ENCODE measurements at places on chromosomes 2 and 18.

GRCh38 chr18:61222206-61222605 is 111.0 kb upstream of the CDH20 start:
- no peak for DNase-seq

- peak; percentile 3 for DNase-seq
These were observed at the start of gene FSIP2 for GRCh38 chr2:185738679-185739472. Gene FSIP2, plus strand, starts transcription at chr2:185738804. Its CDS starts 91 bp downstream, at chr2:185738895.

GRCh38 chr2:68185541-68186164 is 28.0 kb downstream of the PNO1 start:
- DNase-seq, result peak; percentile 70

- DNase-seq, result no peak
These were observed 24.4 kb downstream of the RPL37A start for GRCh38 chr2:216522892-216523502.

DNA sequence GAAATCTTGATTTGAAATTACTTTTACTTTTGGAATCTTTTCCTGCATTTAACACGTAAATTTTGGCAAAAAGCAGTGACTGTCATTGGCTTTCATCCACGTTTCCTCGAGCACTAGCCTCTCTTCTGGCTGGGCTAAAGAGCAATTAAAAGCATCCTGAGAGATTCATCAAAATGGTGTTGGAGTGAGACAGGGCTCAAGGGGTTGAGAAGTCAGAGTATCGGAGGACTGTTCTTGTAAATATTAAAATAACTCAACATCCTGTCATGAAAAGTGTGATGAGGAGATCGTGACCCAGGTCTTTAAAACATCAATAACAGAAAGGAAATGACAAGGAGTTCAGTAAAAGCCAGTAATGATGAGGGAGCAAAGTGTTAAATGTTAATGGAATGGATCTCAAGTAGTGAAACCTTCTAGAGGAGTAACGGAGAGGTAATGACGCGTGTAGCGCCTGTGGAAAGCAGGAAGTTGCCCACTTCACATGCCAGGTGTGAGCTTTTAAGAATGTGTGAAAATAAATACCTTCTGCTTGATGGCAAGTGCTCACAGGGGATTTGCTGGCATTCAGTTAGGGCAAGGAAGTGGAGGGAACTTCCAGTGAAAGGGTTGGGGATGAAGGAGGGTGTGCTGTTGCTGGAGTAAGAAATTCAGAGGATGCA is 754.4 kb downstream of the ADCYAP1 start:
- no peak for DNase-seq

DNA sequence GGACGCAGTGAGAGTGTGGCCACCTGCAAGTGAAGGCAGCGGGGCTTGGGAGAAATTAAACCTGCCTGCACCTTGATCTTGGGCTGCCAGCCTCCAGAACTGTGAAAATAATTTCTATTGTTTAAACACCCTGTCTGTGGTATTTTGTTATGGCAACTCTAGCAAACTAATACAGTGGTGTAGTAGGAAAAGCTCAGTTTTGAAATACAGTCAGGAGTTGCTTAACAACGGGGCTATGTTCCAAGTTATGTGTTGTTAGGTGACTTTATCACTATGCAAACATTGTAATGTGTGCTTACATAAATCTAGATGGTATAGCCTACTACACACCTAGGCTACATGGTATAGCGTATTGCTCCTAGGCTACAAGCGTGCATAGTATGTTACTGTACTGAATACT is 93.4 kb upstream of the FN1 start:
- DNase-seq, result no peak

DNA sequence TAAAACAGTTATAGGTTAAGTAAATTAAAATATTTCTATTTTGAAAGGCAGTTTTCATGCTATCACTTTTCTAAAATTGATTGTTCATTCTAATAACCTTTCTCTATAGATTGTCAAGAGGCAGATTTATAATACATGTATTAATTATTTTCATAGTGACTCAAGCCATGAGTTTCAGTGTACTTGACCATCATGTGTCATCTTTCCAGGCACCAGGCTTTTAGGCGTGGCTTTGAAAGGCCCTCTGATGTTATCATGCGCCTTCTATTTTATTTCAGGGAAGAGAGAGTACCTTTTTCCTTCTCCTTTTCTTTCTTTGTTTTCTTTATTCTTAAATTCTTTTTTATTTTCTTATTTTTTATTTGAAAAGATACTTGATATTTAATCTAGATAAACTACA is 128.3 kb upstream of the ETAA1 start:
- DNase-seq, result no peak

GRCh38 chr2:26614216-26615138 is 26.7 kb downstream of the CIB4 start:
- DNase-seq, result no peak

GRCh38 chr2:116582850-116583249 is 1231.6 kb upstream of the DDX18 start:
- DNase-seq, result no peak

GRCh38 chr2:152542995-152543481 is 174.2 kb downstream of the PRPF40A start:
- no peak for DNase-seq

DNA sequence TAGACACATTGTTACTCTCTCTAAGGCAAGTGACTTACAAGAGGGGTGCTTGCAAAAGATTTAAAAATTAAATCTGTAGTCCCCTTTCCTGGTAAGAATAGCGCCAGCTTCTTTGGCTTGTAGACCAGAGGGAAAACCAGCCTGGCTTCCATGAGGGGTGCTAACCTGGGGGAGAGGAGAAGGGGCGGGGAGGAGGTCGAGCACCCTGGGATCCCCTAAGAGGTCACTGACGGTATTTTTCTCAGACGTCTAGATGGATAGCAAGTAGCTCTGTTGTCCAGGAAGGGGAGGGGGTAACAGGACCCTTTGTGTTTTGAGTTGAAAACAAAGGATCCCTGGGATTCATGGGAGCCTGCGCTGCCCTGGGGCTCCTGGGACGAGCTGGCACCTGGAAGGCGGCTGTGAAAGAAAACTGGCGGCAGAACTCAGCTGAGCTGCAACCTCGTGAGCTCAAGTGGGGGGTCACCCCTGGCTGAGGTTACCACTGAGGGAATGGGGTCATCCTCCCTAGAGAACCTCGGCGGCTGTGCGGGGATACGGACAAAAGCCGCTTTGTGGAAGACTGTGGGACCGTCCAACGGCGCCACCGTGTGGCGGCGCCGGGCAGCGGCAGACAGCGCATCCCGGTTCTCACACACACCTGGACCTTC is 37.8 kb upstream of the MRPL19 start:
- DNase-seq, result peak; percentile 59

GRCh38 chr18:24935896-24936295 is 416.1 kb downstream of the ZNF521 start:
- DNase-seq, result no peak

GRCh38 chr2:170101789-170102188 is 76.2 kb upstream of the MYO3B start:
- DNase-seq, result no peak

- DNase-seq, result no peak
These were observed 94.2 kb downstream of the TPGS2 start for GRCh38 chr18:36734596-36734995.

- no peak for DNase-seq
These were observed 452.9 kb upstream of the SPRED2 start for GRCh38 chr2:65885266-65885665.

GRCh38 chr2:60505240-60505879 is 48.1 kb downstream of the BCL11A start:
- no peak for DNase-seq

- DNase-seq, result no peak
These were observed 86.9 kb downstream of the TRIB2 start for GRCh38 chr2:12803607-12804006.

- DNase-seq, result no peak
These were observed 144.3 kb downstream of the CHST9 start for GRCh38 chr18:27040796-27041195.

- no peak for DNase-seq
These were observed 118.5 kb downstream of the CALCRL start for GRCh38 chr2:187329586-187329985.

DNA sequence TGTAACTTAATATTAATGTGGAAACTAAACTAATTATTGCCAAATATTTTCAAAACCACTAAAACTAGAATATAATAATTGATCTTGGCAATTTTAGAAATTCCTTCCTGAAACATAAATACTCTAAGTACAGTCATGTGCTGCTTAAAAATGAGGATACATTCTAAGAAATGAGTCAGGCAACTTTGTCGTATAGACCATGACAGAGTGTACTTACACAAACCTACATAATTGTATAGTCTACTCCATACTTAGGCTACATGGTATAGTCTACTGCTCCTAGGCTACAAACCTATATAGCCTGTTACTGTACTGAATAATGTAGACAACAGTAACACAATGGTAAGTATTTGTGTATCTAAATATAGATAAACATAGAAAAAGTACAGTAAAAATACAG is 27.6 kb downstream of the FEZ2 start:
- no peak for DNase-seq

DNA sequence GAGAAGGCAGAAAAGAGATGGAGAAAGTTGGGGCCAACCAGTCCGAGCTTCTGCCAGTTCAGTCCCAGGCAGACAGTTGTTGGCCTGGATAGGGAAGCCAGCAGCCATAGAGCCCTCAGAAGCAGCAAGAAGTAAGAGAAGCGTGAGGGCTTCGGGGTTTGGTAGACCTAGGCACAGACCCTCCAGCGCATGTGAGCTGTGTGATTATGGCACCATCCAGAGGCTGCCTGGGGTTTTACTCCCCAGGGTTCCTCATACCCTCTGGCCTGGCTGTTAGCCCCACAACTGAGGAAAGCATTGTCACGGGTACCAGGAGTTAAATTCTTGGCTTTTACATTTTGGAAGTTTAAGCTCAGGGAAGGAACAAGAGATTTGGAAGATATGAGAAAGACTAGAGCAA is 93.7 kb upstream of the RAB6C start:
- no peak for DNase-seq

- no peak for DNase-seq
These were observed 15.2 kb downstream of the POLI start for GRCh38 chr18:54284535-54284934.

GRCh38 chr2:23695214-23695889 is 231.6 kb downstream of the ATAD2B start:
- DNase-seq, result no peak

DNA sequence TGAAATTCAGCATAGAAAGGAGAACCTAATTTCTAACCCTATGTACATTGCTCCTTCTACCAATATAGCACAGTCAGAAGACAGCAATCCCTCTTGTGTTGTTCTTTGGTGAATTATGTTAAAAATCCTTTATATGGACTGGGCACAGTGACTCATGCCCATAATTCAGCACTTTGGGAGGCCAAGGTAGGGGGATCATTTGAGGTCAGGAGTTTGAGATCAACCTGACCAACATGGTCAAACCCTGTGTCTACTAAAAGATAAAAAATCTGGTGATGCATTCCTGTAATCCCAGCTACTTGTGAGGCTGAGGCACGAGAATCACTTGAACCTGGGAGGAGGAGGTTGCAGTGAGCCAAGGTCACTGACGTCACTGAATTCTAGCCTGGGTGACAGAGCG is 195.6 kb downstream of the TMX3 start:
- DNase-seq, result no peak

- no peak for DNase-seq
These were observed 63.2 kb downstream of the ADI1 start for GRCh38 chr2:3456125-3456524.

DNA sequence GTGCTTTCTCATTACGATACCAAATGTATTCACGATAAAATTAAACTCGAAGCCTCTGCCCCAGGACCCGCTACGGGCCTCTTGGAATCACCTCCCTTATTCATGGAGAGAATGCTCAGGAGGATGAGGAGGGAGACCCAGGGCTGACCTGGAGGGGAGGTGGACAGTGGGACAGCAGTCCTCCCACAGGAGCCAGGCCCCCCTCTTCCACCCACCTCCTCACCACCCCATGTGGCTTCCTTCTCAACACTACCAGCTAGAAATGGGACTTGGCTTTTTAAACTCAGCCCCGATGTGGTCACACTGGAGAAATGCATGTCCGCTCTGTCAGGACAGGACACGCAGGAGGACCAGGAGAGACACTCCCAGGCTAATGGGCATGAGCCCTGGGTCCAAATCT is 147.9 kb upstream of the ID2 start:
- DNase-seq, result no peak

- no peak for DNase-seq
These were observed 124.5 kb upstream of the BARD1 start for GRCh38 chr2:214934006-214934405.

All from CD4-positive, alpha-beta T cell treated with Interleukin-6 for 4 hours (primary cell).